ENCODE measurements at places on chromosomes 5 and 9.

DNA sequence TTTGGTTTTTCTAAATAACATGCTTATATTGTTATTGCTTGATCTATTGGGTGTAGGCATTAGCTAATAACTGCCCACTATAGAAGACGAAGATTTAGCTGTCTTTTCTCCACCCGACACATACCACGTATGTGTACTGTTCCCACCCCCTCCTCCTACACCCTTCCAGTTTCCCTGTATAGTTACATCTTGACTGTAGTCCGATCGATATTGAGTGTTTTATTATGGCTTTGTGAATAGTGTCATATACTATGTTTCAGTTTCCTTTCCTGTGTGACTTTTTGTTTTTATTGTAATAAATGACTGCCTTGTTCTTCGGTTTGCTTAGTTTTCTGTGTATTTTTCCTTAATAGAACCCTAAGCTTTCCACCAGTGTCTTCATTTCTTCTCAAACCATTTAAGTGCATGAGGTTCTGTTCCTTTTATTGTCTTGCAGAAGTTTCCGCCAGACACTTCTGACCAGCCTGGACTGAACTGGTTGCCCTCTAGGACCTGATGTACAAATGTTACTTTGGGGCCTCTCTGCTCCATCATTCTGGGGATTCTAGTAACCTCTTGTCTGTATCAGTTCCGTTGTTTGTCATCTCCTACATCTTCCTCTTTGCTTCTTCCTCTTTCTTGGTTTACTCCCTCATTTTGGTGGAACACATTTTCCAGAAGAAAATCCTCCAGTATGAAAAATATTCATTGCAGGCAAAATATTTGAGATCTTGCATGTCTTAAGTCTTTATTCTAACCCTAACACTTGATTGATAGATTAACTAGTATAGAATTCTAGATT lies 61.8 kb downstream of the PRKACG start:
- no peak for DNase-seq

DNA sequence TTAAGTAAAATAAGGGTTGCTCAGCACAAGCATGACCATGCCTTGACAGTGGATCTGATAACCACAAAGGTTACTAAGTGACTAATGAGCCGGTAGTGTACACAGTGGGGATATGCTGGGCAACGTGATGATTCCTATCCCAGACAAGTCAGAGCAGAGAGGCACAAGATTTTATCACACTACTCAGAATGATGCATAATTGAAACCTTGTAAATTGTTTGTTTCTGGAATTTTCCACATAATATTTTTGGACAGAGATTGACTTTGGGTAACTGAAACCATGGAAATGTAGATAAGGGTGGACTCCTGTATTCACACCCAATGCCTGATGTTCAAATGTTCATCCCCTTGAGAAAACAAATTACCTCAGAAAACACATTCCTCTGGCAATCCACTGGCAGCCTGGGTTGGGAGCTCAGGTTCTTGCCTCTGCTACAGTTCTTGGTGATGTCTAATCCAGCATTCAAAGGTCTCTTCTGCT lies 16.2 kb upstream of the ERAP1 start:
- DNase-seq, result peak; percentile 41

- no peak for DNase-seq
Measured at GRCh38 chr9:93576258-93577077, at the start of gene PHF2. Gene PHF2, plus strand, starts transcription at chr9:93576584. Its CDS starts 190 bp downstream, at chr9:93576774.

GRCh38 chr5:20972419-20972925 lies 984.5 kb upstream of the CDH18 start:
- DNase-seq, result peak; percentile 61

DNA sequence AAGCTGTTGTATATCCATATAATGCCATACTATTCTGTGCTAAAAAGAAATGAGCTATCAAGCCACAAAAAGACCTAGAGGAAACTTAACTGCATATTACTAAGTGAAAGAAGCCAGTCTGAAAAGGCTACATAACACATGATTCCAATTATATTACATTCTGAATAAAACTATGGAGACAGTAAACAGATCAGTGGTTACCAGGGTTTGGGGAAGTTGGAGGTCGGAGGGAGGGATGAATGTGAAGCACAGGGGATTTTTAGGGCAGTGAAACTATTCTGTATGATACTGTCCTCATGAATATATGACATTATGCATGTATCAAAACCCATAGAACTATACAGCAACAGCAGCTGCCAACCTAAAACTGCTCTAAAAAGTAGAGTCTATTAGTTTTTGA lies 5.6 kb upstream of the RFK start:
- no peak for DNase-seq

DNA sequence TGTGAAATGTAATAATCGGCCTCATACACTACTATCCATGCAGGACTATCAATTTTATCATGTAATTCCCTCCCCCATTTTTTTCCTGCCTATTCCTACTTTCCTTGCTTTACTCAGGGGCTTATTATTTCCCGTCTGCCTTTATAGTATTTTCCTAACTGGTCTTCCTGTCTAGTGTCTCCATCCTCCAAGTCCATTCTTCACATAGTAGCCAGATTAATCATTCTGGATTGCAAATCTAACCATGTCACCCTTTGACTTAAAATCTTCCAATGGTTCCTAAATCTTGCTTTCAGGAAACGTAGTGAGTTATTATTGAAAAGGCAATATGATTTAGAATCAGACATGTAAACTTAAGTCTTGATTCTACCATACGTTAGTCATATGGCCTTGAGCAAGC lies 307.4 kb upstream of the HAPLN1 start:
- no peak for DNase-seq

DNA sequence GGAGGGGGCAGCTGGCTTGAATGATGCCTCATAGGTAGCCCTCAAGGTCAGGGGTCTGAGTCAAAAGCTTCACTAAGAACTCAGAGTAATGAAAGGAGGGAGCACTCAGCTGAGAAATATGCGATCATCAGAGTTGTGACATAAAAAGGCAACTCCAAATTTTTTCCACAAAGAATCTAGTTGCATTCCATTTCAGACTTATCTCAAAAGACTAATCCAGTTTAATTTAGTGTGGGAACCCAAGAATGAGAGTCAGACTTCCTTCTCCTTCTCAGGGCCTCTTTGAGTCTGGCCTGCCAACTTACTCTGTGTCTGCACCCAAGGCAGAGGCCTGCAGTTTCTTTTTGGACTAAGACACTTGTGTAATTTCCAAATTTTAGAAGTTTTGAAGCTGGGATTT lies 34.7 kb downstream of the GABRP start:
- no peak for DNase-seq

DNA sequence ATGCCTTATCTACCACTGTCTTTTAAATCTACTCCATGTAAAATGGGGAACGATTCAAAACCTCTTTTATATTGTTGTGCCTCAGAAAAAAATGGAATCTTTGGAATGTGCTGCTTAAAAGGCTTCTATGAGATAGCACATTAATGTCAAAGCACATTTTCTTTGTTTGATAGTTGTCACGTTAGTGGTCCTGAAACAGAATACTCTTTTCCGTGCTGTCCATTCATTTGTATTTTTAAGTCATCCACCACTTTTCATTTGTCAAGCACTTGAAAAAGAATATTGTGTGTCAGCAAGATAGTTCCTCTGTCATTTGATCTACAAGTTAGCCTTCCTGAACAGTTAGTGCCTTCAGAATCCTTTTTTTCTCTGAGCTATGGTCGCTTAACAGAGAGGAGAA lies 246.9 kb downstream of the MAST4 start:
- DNase-seq, result no peak

DNA sequence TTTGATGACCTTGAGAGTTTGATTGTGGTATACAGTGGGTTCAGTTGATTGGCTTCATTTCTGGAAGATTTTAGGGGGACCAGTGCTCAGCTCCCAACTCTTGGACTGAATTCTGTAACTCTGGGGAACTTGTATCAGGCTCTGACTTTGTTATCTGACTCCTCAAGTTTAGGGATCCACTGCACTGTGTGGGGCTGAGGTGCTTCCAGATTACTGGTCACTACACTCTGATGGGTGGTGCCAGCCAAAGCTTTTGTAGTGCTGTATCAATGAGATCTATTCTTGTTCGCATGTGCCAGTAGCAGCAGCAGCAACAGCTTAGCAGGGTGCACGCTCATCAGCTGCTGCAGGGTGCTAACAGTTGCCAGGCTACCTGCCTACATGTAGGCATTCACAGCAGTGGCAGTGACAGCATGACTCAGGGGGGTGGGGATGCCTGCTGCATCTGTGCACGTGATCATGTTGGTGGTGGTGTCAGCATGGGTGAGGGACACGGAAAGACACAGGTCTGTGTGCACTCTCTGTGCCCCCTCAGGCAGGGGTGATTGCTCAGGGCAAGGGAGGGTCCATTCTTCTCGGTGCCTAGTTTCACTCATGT lies 438.8 kb upstream of the SEMA6A start:
- no peak for DNase-seq
